ENCODE measurements at places on chromosomes 16 and 17. TPM values are rescaled to one million over a fixed set of nuclear protein-coding genes. Genes with fewer than 3 reads are reported as not detected.

DNA sequence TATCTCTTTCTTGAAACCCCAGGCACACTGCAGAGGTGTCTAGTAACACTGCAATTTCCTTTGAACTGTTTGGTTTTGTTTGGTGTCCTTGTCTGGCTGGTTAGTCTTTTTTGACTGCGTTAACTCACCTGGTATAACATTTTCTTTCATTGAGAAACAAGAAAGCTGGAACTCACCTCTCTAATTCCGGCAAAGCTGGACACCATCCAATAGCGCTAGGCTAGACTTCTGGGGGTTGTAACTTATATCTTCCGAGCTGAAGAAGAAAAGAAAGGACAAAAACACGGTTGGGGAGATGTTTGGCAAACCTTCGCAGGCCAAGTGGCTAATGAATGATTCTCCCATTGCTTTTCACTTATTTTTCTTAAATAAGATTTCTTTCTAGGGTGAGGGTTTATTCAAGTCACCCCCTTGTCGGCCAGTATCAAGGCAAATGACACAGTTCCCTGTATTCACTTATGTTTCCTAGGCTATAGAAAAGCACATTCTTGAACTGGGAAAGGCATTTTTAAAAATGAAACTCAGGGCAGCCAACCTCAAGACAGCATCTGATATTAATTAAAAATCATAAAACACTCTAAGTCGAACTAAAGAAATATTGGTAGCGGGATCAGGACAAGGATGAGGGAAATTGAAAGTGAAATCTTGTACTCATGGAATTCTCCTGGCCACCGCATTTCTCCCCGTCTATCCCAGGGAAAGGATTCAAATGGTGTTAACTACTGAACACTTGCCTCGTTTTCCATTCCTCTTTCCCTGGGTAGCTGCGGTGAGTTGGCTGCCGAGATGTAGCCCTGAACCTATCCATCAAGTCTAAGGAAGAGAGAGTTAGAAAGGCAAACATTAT, 95.9 kb upstream of the ZFHX3 start:
- H3K4me1 ChIP-seq = no peaks in the 10 kb centered on the region
- H3K4me3 ChIP-seq = no peak overlapping the region
- H3K27me3 ChIP-seq = 0 out of 2 replicates have a peak, but pooled peaks cover 10% of the 10 kb centered on the region
- DNase-seq = no peak
- no peak overlapping the region for H3K27ac ChIP-seq

DNA sequence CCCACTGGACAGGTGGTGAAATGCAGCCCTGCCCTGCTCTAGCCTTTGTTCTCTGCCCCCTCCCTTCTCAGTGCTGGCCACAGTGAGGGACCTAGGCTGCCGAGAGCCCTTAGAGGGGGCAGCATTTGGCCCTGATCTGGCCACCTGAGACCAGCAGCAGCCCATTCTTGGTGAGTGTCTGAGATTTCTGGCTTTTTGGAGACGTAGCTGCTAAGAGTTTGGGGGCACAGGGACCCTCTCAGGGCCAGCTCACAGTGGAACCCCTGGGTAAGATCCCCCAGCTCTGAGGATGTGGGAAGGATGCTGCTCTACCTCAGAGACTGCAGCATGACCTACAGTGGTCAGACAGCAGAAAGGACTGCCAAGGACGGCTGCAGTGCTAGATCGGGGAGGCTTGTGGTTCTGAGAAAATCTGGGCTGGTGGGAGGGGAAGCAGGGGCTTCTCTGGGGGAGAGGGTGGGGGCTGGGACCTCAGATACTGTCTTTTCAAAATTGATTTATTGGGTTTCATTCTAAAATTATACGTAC, 13.3 kb downstream of the GRB7 start:
- H3K27ac ChIP-seq = no peak overlapping the region
- H3K4me1 ChIP-seq = peaks cover 47% of the 10 kb centered on the region
- H3K36me3 ChIP-seq = peaks cover 3% of the 10 kb centered on the region
- no peak for DNase-seq
- H3K27me3 ChIP-seq = no peaks in the 10 kb centered on the region

DNA sequence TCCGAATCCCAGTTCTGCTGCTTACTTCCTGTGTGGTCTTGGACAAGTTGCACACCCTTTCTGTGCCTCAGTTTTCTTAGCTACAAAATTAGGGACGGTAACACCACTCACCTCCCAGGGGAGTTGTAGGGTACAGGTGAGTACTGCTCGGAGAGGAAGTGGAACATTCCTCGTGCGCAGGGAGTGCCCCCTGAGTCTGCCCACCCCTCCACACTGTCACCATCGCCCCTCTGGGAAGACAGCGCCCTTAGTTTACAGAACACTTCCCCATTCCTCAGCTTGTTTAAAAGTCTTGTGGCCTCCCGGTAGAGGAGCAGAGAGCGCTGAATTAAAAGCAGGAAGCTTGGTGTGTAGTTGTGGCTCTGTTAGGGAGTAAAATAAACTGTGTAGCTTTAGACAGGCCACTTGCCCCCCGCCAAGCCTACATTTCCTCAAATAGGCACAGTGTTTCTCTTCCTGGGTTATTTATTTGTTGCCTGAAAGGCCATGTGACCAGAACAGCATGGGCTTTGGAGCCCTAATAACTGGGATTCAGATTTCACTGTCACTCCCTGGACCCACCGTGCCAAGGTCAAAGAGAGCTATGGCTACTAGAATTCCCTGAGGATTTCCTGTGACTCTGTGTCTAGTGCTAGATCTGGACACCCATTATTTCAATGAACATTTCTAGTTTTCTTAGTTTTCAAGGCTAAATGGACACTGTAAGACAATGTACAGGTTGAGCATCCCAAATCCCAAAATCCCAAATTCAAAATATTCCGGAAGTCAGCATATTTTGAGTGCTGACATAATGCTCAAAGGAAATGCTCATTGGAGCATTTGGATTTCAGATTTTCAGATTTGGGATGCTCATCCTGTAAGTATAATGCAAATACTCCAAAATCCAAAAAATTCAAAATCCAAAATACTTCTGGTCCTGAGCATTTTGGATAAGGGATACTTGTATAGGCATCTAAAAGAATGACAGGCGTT, 372.5 kb downstream of the SNX29 start:
- H3K4me1 ChIP-seq = no peaks in the 10 kb centered on the region
- H3K36me3 ChIP-seq = no peaks in the 10 kb centered on the region
- H3K4me3 ChIP-seq = no peak overlapping the region
- no peaks in the 10 kb centered on the region for H3K27me3 ChIP-seq

- peaks cover 18% of the 10 kb centered on the region for H3K4me1 ChIP-seq
- no peaks in the 10 kb centered on the region for H3K27me3 ChIP-seq
- H3K27ac ChIP-seq = peak overlapping the region; percentile 95
- DNase-seq = no peak
Measured at GRCh38 chr16:71807905-71808592, 585 bp downstream of the AP1G1 start.

- H3K36me3 ChIP-seq = no peaks in the 10 kb centered on the region
- no peaks in the 10 kb centered on the region for H3K27me3 ChIP-seq
- no peak for DNase-seq
- H3K27ac ChIP-seq = no peak overlapping the region
- H3K4me3 ChIP-seq = no peak overlapping the region
- no peaks in the 10 kb centered on the region for H3K4me1 ChIP-seq
Measured at GRCh38 chr17:63635787-63636186, 13.6 kb downstream of the MAP3K3 start.

- H3K27ac ChIP-seq = no peak overlapping the region
- DNase-seq = no peak
- no peak overlapping the region for H3K4me3 ChIP-seq
- H3K4me1 ChIP-seq = no peaks in the 10 kb centered on the region
Measured at GRCh38 chr17:33169580-33170285, 123.4 kb downstream of the ASIC2 start.

- no peak overlapping the region for H3K4me3 ChIP-seq
- no peaks in the 10 kb centered on the region for H3K4me1 ChIP-seq
- H3K36me3 ChIP-seq = no peaks in the 10 kb centered on the region
Measured at GRCh38 chr17:74356646-74357465, 4.8 kb downstream of the BTBD17 start.

DNA sequence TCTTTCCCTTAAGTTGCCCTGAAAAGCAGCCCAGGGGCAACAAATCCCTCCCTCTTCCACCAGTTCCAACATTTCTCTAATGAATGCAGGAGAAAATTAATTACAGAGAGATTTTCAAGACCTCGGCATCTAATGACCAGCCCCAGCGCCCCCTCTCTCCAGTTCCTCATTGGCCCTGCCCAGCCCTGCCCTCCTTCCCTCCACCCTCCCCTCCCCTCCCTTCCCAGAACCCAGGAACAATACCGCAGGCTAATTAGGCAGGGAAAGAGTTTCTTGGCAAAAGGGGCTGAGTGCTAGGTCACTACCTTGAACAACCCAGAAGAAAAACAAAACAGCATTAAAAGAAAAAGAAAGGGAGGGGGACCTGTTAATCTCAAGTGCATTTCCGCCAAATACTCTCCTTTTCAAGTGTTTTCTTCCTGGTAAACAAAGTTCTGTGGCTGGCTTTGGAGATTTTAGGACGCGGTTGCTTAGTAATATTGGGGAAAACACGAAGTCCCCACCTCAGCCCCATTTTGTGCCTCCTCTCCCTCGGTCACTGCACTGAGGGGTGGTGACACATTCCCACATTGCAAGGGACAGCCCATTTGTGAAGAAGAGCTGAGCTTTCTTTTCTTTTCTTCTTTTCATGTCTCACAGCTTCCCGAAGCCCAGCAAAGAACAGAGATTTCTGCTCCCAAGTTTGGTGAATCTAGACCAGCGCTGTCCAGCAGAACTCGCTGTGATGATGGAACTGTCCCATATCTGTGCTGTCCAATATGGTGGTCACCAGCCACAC, 215.4 kb downstream of the SOX9 start:
- no peak for DNase-seq
- no peak overlapping the region for H3K27ac ChIP-seq
- H3K27me3 ChIP-seq = no peaks in the 10 kb centered on the region
- no peak overlapping the region for H3K4me3 ChIP-seq
- peaks cover 34% of the 10 kb centered on the region for H3K4me1 ChIP-seq

DNA sequence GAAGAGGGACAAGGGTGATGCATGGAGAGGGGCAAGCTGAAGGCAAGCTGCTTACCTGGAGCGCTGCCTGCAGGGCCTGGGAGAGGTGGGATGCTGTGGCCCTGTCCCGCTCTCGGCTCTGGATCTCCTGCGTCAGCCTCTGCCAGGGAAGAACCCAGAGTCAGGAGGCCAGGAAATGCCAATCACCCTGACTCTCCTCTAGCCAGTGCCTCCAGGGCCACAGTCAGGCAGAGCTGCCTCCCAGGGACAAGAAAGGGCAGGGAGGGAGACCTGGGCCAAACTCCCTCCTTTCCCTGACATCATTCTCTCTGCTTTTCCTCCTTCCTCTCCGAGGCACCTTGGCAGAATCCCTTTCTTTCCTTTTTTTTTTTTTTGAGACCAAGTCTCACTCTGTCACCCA, 11.3 kb downstream of the CDK3 start:
- H3K4me1 ChIP-seq = no peaks in the 10 kb centered on the region
- no peak for DNase-seq
- H3K4me3 ChIP-seq = no peak overlapping the region

DNA sequence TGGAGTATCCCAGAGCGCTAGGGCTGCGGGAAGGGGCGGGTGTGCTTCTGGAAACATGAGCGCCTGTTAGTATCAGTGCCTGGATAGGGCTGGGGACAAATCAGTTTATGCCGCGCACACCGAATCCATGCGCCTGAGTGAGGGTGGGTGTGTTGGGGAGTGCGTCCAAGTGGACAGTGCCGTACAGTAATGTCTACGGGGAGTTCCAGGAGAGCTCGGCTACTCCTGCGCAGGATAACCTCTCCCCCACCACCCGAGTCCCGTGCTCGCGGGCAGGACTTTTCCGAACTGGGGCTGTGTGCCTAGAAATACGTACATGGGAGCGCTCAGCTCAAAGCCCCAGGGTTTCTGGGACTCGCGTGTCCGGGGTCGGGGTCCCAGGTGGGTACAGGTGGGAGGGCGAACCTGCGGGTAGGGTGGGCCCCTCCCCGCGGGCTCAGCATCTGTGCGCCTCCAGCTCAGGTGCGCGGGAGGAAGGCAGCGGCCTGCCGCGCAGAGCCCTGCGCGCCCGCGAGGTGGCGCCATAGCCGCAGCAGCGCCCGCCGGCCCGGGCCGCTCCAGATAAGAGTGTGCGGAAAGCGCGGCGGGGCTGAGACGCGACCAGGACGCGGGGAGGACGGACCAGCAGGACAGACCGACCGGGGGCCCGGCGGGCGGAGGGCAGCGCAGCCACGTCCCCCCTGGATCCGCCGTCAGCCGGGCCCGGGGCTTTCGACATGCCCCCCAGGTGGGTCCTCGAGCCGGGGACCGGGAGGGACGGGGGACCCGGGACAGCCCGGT, at the start of gene HIC1:
Gene HIC1 (plus strand): TSS at position 592 of the 780 bp plus-strand sequence. CDS start 1,588 bp downstream, outside the sequence.
- peak within 1 kb of the TSS; percentile 66 for H3K4me3 ChIP-seq
- DNase-seq = peak; percentile 84
- H3K36me3 ChIP-seq = no peaks in the 10 kb centered on the region
- no peak within 1 kb of the TSS for H3K27ac ChIP-seq
- H3K27me3 ChIP-seq = peaks cover 12% of the 10 kb centered on the region
- peaks cover 7% of the 10 kb centered on the region for H3K4me1 ChIP-seq

GRCh38 chr16:35797811-35798210, 2338.4 kb downstream of the TP53TG3F start:
- H3K27me3 ChIP-seq = peaks cover 61% of the 10 kb centered on the region
- no peak for DNase-seq
- no peaks in the 10 kb centered on the region for H3K36me3 ChIP-seq
- no peak overlapping the region for H3K27ac ChIP-seq
- peaks cover 5% of the 10 kb centered on the region for H3K4me1 ChIP-seq
- no peak overlapping the region for H3K4me3 ChIP-seq

- DNase-seq = no peak
- H3K36me3 ChIP-seq = no peaks in the 10 kb centered on the region
- no peak overlapping the region for H3K4me3 ChIP-seq
- peaks cover 44% of the 10 kb centered on the region for H3K4me1 ChIP-seq
- no peak overlapping the region for H3K27ac ChIP-seq
Measured at GRCh38 chr17:29642171-29642611, 19.5 kb upstream of the CORO6 start.

DNA sequence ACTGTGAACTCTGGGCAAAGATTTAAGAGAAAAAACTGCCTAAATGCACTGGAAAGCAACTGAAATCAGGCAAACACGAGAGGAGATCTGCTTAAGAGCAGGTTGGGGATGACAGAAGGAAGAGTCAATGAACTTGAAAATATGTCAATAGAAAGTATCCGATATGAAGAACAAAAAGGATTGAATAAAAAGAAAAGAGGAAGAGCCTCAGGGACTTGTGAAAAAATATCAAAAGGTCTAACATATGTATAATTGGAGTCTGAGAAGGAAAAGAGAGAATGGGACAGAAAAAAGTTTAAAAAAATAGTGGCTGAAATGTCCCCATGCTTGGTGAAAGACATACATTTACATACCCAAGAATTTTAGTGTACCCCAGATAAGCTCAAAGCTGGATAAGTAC, 195.5 kb downstream of the COPRS start:
- no peak for DNase-seq
- H3K4me1 ChIP-seq = no peaks in the 10 kb centered on the region
- no peak overlapping the region for H3K4me3 ChIP-seq
- no peak overlapping the region for H3K27ac ChIP-seq
- H3K36me3 ChIP-seq = no peaks in the 10 kb centered on the region

The TCAP gene
- 1.6 TPM for total RNA-seq

The SHISA6 gene
- total RNA-seq = not detected

The ADCY7 gene
- 59.5 TPM for total RNA-seq

Measured in PC-9 (cell line).